Activated B cell treated with CpG ODN at 0.5 μM for 24 hours (primary cell): ENCODE measurements at places on chromosomes 7 and 10. TPM values are rescaled to one million over a fixed set of nuclear protein-coding genes. Genes with fewer than 3 reads are reported as not detected.

C10orf143 gene
- total RNA-seq = 7.8 and 10.1 TPM in 2 replicates

UBE2D1 gene
- 13.3 and 15.0 TPM in 2 replicates for total RNA-seq

ELN gene
- not detected in 2 replicates for total RNA-seq

GRCh38 chr10:77490534-77491314 is 146.9 kb downstream of the KCNMA1 start:
- no peak for DNase-seq

DNA sequence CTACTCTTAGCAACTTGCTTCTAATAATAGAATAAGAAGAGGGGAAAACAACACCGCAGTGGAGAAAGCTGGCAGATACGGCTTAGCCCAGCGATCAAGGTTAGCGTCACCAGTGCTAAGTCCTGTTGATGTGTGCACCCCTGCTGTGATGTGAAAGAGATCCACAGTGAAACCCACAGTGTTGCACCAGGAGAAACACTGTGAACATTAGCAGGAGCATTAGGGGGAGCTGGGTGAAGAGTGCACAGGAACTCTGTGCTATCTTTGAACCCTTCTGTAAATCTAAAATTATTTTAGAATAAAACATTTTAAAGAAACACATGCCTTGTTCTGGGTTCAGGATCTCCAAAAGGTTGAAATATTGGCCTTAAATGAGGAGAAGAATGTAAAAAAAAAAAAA is 154.1 kb upstream of the UNC5B start:
- DNase-seq = no peak

DNA sequence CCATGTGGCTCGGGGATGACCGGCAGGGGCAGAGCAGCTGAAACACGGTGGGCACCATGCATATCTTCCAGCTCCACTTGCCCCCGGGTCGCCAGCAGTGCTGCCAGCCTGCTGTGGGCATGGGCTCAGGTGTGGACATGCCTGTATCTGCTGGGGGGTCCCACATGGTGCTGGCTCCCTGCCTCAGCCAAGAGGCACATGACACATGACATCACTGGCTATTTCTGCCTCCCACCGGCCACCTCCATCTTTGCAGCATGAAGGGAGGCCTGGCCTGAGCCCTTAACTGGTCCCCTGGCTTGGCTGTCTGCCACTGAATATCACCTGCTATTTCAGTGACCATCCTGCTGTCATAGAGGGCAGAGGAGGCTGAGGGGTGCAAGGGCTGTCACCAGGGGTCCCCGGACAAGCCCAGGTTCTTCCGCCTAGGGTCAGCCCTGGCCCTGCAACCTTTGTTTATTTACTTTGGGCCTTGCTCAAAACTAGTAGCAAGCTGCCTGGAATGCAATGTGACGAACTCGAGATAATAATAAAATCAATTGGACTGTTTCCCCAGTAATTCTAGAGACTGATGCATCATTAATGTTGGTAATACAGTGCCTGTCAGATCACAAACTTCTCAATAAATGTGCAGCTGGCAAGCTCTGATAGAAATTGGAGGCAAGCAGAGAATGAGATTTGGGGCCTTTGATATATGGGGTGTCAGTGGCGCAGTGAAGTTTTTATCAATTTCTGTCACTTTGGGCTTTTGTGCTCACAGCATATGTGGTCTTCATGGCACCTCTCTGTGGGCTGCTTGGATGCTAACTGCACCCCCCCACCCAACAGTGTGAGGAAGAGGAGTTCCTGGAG is 28.5 kb downstream of the ZMIZ1 start:
- no peak for DNase-seq
